Hindlimb muscle (tissue), 1 donor: ENCODE measurements at places on chromosomes 1 and 21. TPM values are rescaled to one million over a fixed set of nuclear protein-coding genes. Genes with fewer than 3 reads are reported as not detected.

Gene FHL3
- polyA plus RNA-seq = 162 TPM

Gene CNKSR1
- 2.5 TPM for polyA plus RNA-seq

Gene TAS1R1
- polyA plus RNA-seq = 9.5 TPM

Gene ITLN2
- not detected for polyA plus RNA-seq

Gene PLPP3
- polyA plus RNA-seq = 127 TPM

DNA sequence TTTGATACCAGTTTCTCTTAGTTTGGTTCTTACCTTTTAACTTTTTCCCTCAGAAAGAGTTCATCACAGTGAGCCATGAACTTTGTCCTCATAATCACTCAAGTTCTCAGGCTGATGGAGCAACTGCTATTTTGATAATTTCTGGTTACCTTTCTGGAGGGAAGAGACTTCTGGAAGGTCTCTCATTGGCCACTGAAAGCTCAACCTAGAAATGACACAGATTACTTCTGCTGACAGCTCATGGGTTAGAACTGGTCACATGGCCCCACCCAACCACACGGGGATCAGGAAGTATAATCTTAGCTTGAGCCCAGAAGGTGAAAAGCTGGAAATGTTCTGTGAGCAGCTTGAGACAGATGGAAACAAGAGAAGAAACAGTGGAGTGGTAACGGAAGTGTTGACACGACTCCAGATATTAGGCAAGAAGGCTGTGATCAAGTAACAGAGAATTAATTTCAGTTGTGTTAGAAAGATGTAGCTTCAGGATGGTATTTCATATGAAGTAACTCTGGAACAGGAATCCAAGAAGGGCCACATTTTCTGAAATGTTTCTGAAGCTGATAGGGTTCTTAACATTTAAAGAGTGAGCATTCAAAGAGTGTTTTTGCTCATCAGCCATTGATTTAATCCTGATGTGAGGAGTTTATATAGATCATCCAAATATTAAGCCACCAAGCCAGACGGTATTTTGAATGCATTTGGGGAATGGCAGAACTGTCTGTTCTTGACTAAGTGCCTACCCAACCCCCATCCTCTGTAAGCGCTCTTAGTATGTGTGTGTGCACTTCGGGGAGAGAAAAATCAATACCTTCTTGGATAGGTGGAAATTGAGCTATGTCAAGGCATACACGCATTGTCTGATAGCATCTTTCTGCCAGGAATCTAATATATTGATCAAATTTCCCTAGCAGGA lies 21.9 kb upstream of the XPR1 start:
- DNase-seq = no peak

- DNase-seq = no peak
These were observed 40.7 kb downstream of the NME7 start for GRCh38 chr1:169326956-169327268.
